Fibroblast of skin of right biceps (primary cell): ENCODE measurements at places on chromosomes 16 and 17.

GRCh38 chr16:59593194-59593661 is 859.1 kb upstream of the GOT2 start:
- peak; percentile 97 for DNase-seq

GRCh38 chr17:40522961-40523310 is 21.5 kb upstream of the TNS4 start:
- no peak for DNase-seq

- no peak for DNase-seq
Measured at GRCh38 chr17:77929871-77930436, 28.5 kb upstream of the TNRC6C start.

DNA sequence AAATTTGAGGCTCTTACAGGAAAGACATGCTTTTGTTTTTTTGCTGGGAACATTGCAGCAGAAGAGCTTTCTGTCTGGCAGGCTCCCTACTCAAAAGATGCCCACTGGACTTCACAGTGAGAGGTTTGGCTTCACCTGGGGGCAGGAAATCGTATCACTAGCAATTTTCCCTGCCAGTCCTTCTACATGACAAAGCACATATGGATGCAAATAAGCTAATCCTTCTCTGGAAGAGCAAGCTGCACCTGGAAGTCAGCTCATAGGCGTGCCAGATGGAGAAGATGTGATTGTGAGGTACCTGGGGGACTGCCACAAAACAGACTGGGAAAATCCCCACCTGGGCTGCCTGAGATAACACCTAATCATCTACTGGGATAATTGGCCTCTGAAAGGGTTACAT is 195.0 kb upstream of the CPHXL start:
- no peak for DNase-seq

GRCh38 chr16:85285681-85286065 is 173.4 kb upstream of the CIBAR2 start:
- no peak for DNase-seq
